Stimulated activated CD4-positive, alpha-beta T cell treated with anti-CD3 and anti-CD28 coated beads, Interleukin-15, amount 100 ng/mL, for 1 hour (primary cell): ENCODE measurements at places on chromosomes 3 and 15.

- no peak for DNase-seq
Observed at GRCh38 chr3:46955801-46956259, 20.7 kb downstream of the CCDC12 start.

- no peak for DNase-seq
Observed at GRCh38 chr3:69999140-70000027, at the start of gene SAMMSON. Gene SAMMSON, plus strand, starts transcription at chr3:69999733.

DNA sequence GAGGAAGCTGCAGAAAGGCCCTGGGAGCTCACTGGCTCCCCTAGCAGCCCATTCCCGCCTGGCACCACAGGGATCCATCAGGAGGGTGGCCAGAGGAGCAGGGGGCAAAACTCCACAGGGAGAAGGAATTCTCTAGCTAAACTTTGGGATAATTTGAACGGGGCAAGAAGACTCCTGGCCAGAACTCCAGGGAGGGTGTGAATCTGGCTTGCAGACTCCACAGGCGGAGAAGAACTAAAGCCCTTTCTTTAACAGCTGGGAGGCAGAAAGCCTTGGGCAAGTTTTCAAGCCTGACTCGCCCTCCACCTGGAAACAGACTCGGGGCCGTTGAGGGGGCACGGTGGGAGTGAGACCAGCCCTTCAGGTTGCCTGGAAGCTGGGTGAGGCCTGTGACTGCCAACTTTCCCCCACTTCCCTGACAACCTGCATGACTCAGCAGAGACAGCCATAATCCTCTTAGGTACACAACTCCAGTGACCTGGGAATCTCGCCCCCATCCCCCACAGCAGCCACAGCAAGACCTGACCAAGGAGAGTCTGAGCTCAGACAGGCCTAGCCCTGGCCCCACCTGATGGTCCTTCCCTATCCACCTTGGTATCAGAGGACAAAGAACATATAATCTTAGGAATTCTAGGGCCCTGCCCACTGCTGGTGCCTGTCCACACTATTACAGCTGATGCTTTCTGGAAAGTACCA, 28.6 kb downstream of the SLC27A2 start:
- no peak for DNase-seq

DNA sequence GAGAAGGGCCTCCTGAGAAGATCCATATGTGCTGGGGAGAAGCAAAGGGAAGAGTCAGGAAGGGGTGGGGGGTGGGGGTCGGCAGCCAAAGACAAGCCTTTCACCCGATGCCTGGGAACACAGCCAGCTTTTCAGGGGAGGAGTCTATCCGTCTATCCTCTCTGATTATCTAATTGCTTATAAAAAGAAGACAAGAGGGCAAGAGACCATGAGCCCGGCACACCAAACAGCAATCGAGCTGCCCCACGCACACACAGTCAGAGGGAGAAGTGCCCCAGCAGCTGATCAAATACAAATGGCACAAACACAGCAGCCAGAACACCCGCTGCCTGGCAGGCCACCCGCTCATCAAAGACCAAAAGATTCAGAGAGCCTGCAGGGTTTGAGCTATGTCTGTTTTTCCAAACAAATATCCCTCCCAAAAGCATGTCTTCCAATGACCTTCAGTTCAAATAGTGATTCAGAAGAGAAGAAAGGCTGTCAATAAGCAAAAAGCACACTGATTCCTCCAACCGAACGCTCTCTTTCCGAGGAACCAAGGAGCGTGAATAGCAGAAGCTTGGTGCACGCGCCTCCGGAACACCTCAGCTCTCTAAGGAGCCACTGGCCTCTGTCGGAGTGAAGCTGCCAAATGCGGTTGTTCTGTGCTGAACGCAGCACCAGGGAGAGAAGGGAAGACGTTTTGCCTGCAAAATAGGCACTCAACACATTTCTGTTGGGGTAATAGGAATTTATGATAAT, 419.2 kb downstream of the OCA2 start:
- no peak for DNase-seq

GRCh38 chr3:182597621-182598041, 195.7 kb upstream of the ATP11B start:
- no peak for DNase-seq

GRCh38 chr3:190117981-190118380, 2.7 kb downstream of the P3H2 start:
- no peak for DNase-seq

DNA sequence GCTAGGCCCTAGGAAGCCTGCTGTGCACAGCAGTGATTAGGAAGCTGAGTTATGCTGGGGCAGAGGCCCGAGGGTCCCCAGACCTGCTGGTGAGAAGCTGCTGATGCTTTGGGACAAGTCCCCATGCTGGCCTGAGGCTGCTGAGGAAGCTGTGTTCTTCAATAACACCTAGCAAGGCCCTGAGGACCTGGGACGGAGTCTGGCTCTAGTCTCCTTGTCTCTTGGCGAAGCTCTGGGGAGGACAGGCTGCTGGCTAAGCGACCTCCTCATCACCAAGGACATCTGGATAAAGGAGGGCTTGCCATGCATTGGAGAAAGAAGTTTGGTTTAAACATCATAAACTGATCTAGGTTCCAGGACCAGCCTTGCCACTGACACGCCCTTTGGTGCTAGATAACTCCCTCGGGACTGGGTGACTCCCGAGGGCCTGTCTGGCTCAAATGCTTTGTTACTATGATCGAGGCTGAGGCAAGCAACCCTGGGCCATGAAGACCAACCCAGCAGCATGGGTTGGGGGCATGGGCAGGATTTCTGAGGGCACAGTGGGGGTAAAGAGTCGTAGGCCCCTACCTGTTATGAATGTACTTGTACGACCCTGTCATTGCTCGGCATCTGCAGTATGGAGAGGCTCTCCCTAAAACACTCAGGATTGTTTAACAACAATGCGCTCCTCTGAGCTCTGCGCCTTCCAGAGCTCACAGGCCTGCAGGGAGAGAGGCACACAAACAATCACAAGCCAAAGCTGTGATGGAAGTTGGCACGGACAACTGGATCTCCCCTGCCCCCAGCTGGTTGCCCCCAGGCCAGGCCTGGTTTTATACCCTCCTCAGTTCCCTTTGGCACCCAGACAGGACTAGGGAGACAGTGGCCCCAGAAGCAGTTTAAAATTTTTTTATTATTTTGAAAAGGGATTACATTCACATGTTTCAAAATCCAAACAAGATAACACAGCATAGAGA, 64.4 kb downstream of the LINGO1 start:
- DNase-seq, result no peak

GRCh38 chr3:183526838-183527427, 28.6 kb downstream of the KLHL6 start:
- DNase-seq, result no peak

GRCh38 chr3:186208296-186208989, 99.6 kb upstream of the ETV5 start:
- DNase-seq, result no peak

GRCh38 chr3:192331749-192332385, 395.5 kb downstream of the FGF12 start:
- DNase-seq, result no peak

DNA sequence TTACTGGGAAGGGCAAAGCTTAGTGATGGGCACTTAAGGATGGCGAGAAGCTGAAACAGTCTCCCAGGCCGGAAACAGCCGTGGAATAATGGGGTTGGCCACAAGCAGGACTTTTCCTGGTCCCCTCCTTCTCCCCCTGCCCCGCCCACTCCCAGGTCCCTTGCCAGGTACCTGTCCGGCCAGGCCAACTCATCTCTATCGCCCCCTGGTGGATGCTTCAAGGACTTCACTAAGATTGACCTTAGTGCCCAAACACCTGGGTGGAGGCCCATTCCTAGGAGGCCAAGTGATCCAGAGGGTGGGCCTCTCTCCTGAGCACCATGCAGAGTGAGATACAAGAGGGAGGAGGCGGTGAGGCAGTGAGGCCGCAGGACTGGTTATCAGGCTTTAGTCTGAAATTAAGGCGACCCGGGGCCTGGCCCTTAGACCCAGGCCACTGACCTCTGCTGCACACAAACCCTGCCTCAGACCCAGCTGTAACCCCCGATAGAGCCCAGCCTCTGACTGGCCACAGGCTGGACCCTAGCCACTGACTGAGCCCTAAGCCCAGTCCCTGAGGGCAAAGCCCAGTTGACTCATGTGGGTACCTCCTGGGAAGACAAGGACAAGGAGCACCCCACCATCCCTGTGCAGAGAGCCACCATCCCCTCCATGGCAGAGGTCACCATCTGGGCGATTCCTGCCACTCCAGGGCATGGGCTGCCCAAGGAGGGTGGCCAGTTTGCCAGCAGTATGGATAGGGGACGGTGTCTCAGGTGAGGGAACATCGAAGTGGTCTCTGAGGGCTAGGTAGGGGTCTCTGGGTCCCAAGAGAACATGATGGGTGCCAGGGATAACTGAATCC, 37.6 kb downstream of the VIPR1 start:
- peak; percentile 25 for DNase-seq

GRCh38 chr15:23516866-23517265, 48.6 kb upstream of the MKRN3 start:
- no peak for DNase-seq

DNA sequence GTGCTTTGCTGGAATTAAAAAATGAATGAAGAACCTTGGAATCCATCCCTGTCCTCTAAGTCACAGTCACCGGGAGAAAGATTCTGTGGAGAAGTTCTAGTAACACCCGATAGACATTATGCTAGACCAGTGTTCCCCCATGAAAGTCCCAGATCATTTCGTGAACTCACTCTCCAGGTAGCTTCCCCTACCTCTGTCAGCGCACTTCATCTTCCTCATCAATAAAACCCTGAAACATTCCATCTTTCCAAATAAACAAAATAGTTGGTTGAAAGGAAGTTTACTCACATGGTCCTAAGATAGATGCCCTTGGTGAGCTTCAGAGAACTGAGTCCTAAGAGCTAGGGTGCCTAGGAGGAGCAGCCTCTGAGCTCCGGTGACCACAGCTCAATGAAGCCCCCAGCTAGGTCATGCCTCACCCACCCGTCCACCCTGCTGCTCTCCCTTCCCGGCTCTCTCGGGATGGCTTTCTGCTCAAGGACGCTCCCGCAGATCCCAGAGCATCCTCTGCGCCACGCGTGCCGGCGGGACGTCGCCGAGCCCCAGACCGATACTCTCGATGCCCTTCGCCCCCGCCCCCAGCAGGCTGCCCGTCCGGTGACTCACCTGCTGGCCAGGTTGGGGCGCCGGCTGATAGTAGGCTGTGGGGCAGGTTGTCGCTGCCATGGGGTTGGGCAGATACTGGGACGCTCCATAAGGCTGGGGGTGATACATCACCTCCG, 776 bp downstream of the VGLL3 start:
- no peak for DNase-seq

GRCh38 chr3:102887431-102887830, 452.6 kb downstream of the ZPLD1 start:
- no peak for DNase-seq

- no peak for DNase-seq
Observed at GRCh38 chr15:72182673-72183072, 14.9 kb downstream of the GRAMD2A start.

DNA sequence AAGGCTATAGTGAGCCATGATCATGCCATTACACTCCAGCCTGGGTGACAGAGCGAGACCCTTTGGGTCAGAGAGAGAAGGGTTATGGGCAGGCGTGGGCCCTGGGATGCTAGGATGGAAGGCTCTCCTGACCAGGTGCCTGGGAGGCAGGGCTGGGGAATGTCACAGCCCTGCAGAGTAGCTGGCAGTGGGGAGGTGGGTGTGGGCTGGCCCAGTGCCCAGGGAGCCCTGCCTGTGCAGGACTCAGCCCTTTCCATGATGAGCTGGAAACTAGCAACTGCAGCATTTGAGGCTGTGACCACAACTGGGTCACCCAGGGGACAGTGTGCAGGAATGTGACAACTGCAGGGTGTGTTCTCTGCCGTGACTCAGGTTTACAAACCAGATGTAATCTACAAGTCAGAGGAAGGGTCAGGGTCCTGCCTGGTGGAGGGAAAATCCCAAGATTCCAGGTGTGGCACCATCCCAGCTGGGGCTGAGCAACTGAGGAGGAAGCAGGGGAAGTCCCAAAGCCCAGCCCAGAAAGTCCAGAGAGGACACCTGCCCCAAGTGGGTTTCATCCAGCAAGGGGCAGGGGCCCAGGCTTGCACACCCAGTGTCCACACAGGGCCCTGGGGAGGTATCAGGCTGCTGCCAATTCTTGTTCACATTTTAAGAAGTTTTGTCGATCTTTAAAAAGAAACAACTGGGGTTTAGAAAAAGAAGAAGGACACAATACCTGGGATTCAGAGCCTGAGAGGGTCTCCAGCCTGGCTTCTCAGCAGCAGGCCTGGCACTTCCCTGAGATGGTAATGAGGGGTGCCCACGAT, 45.5 kb downstream of the SLC28A1 start:
- DNase-seq, result no peak

DNA sequence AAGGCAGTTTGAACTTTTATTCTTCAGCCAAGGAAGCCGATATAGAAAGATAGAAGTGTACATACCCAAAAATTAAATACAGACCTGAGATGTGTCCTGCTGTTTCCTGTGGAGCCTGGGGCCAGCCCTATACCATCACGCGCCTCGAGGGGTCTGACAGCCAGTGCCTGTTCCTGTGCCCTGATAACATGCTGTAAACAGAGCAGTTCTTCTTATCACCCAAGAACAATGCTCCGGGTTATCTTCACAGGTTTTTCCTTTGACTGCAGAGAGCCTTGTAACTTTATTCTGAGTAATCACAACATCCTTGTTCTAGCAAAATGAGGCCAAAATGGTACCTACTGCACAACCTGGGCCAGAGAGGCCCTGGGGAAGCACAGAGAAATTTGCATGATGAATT, 289.7 kb upstream of the CHRM5 start:
- DNase-seq, result no peak

- no peak for DNase-seq
Observed at GRCh38 chr3:72312339-72312738, 527.4 kb upstream of the PROK2 start.

GRCh38 chr3:72848703-72849081, 447 bp upstream of the SHQ1 start:
- DNase-seq, result no peak

- DNase-seq, result no peak
Observed at GRCh38 chr3:78728406-78729145, 1039.2 kb downstream of the ROBO1 start.

GRCh38 chr3:79844176-79844575, 76.4 kb upstream of the ROBO1 start:
- DNase-seq, result no peak

- no peak for DNase-seq
Observed at GRCh38 chr15:57567891-57568290, 23.8 kb upstream of the MYZAP start.

DNA sequence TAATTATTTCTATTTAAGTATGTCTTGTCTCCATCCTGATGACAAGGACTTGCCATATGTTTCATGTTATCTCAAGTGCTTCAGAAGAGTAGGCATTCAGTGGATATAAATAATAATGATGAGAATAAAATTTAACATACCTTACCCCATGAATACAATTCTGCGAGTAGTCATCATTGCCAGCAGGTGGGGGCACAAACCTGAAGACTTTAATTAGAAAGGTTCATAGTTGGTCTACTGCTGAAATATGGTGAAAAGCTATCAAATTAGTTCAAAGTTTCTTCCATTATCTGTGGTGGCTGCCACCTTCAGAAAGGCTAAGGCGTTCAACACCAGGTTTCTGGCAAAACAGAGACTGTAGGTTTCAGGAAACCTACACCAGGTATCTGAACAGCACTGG, 100.9 kb downstream of the P3H2 start:
- DNase-seq, result no peak

- peak; percentile 52 for DNase-seq
Observed at GRCh38 chr15:98647026-98647773, 1.1 kb upstream of the IGF1R start.

- DNase-seq, result no peak
Observed at GRCh38 chr3:156818890-156819289, 7.3 kb upstream of the LEKR1 start.
